ENCODE measurements at places on chromosomes 16 and 17.

GRCh38 chr17:1071103-1071825 lies 74.3 kb downstream of the TIMM22 start:
- DNase-seq, result no peak

GRCh38 chr16:3465911-3466584 lies 22.6 kb downstream of the NAA60 start:
- DNase-seq, result no peak

DNA sequence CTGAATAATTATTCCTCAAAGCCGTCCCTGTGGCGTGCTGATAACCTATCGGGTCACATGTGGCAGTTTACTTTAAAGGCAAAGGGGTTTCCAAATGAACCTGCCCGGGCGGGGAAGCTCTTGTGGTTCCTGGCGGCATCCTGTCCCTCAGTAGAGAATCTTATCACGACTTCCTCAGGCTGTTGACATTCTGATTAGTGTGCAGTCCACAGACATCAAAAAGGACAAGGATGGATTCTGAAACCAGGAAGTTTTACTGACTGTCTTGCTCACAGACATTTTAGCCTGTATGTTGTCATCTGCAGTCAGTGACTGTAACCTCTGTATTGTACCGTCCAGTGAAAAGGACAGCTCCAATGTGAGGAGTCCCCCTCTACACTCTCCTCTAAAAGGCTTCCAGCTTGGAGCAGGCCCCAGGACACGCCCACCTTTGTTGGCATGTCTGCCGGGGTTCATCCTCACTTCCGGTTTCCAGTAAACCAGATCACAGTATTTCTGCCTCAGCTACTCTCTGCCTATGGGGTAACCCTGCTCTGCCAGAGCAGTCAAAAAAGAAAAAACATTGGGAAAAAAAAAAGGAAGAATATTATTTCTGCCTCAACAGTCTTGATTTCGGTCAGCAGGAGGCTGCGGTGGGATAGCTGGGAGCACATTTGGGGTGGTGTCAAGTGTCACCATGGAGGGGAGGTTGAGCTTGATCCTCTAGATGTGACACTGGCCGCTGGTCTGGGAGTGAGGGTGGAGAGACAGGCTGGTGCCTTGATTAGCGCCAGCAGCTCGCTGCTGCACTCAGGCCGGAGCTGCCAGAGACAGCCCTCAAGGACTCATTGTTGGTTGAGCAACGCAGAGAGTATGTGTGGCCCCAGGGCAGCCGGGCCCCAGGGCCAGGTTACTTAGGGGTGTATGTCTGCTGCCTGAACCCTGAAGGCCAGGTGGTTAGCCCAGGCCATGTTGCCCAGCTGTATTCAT lies 89.0 kb upstream of the DNAH17 start:
- no peak for DNase-seq

- DNase-seq, result no peak
Measured at GRCh38 chr16:595094-595528, 5.2 kb downstream of the RAB40C start.

- no peak for DNase-seq
Measured at GRCh38 chr17:17668775-17669579, 12.3 kb upstream of the RAI1 start.

GRCh38 chr16:28011971-28012445 lies 51.5 kb downstream of the GSG1L start:
- no peak for DNase-seq

DNA sequence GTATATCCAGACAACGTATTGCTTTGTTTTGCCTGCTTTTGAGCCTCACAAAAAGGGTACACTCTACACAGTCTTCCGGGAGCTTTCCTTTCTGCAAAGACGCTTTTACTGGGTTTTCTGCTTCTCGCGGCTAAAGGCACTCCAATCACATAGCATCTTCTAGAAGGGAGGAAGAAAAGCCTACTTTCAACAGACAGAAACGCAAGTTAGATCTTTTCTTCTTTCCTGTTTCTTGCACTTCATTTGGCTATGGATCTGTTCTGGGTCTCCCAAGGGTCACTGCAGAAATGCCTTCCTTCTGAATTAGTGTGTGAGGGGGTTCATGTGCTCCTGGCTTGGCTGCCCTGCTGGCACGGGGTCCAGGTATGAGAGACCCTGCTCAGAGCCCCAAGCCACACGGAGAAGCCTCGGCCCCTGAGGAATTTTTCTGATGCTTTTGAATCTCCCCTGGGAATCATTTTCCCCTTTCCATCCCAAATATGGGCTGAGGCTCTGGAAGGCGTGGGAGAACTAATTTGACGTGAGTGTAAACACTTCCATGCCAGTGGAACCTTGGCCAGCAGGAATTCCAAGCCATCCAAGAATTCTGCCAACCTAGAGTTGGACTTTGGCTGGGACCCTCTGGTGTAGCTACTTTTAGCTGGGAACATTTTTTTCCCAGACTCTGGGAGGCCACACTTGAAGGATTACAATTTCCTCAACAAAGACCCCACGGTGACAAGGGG lies 49.6 kb upstream of the NKD1 start:
- DNase-seq, result no peak

GRCh38 chr16:54370278-54371040 lies 83.9 kb upstream of the IRX3 start:
- DNase-seq, result no peak

GRCh38 chr17:34114174-34114573 lies 140.9 kb upstream of the CCL2 start:
- DNase-seq, result no peak

- DNase-seq, result peak; percentile 92
Measured at GRCh38 chr16:70251629-70252354, at the start of gene EXOSC6. Gene EXOSC6, minus strand, starts transcription at chr16:70251940. Its CDS starts 40 bp downstream, at chr16:70251900.

DNA sequence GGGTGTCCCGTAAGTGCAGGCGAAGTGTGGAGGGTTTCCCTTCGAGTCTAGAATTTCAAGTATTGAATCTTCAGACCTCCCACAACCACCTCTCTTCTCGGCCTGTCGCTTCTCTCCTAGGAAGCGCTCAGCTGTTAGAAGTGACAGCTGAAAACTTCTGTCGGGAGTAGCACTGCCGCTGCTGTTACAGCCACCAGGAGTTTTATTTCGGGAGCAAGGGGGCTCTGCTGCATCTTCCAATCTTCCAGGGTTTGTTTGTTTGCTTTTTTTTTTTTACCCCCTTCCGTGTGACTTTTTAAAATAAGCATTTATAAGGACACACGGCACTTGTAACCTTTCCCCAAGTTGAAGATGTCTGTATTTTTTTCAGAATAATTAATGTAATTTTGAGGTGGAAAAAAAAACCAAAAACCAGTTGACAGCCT lies 767 bp downstream of the RPS6KB1 start:
- no peak for DNase-seq

DNA sequence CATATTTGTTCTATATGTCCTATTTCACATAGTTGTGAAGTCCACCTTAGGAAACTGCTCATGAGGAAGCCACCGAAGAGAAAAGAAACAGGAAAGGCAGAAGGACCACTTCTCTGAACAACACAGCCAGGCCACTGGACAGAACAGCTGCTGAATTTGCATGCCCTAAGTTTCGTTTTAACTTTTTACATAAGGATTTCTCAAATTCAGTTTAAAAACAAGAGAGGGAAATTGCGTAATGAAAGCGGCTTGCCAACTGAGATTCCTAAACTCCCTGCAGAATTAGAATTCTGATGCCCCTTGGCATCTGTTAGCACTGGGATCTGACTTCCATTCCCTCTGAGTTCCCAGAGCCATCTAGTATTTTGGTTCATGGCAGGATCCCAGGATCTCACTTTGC lies 5.0 kb upstream of the CCL8 start:
- no peak for DNase-seq

DNA sequence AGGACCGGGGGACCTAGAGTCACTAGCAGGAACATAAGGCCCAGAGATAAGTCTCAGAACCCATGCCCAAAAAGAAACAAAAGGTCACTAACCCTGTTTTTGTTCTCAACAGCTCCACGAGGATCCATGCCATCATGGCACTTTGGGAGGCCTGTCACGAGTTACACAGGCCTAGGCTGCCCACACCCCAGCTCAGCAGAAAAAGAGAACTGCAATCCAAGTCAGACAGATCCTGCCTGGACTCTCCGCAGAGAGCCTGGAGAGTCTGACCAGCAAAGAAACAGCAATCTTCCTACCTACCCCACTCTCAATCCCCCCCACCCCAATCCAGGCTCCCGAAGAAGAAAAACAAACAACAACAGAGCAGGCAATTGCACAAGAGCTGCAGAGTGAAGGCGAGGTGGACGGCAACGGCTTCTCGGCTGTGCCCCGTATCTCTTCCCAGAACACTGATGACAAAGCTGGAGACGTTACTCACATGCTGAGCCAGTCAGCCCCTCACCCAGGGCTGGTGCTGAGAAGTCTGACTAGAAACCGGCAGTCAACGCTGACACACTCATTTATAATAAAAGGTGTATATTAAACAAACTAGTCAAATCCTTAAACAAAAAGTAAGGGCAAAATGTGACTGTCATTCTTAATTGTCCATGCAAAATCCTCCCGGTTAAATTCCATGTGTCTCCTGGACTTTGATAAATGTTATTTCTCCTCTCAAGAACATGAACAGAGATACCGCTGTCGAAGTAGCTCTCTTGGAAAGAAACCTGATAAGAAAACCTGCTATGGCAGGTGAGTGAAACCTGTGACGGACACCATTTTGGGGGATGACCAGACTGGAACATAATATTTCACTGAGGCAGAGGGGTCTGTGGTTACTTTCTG lies 89.3 kb downstream of the SMG6 start:
- DNase-seq, result peak; percentile 41

DNA sequence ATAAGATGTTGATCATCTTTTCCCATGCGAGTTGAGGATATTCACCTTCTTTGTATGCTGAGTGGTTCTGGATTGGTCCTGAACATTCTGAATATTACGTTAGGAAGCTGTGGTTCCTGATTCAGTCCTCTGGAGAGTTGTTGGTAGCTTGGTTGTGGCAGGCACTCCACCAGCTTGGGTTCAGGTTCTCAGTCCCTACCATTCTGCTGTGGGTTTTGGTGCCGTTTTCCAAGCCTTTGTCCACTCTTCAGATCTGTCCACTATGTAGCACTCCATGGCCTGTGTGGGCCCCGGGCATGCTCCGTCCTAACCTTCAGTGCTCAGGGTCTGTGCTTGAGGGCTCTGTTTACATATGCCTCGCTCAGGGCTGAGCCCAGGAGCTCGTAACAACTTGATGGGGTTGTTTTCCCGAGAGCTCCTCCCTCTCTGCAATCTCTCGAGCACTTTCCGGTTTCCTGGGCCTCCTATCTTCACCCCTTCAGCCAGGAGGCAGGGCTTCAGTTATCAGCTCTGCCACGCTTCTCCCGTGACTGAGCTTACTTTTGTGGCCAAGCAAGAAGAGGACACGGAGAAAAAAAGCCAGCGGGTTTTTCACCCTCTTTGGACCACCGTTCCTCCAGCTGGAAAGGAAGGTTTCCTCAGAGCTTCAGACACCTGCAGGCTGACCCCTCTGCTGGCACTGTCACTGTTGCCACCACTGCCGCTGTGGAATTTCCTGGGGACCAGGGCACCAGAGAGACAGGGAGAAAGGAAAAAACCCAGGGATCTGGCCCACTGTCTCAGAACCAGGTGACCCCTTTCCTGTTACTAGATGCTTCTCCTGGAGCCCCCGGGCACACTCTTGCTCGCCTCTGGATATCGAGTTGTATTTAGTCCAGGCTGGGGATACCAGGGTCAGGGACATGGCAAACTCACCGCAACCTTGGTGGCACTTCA lies 19.6 kb downstream of the KIAA0513 start:
- no peak for DNase-seq

- DNase-seq, result no peak
Measured at GRCh38 chr17:28907709-28908475, 5.0 kb upstream of the DHRS13 start.

GRCh38 chr17:67528751-67529436 lies 151.8 kb downstream of the PITPNC1 start:
- peak; percentile 84 for DNase-seq

GRCh38 chr16:79436885-79437284 lies 163.7 kb downstream of the MAF start:
- no peak for DNase-seq

DNA sequence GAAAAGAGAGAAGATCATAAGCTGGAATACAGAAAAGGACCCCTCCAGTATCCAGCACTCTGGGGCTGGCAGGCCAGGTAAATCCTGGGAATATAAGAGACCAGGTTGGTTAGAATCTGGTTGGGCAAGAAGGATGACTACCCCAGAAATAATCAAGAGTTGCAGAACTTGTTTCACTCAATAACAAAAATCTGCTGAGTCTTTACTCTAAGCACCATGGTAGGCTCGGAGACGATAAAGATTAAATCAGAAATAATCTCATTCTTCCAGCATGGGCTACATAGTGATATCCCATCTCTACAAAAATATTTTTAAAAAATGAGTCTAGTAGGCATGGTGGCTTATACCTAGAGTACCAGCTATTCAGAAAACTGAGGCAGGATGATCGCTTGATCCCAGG lies 138.0 kb upstream of the KCNJ16 start:
- DNase-seq, result no peak

- peak; percentile 21 for DNase-seq
Measured at GRCh38 chr16:85614338-85615013, 1.4 kb downstream of the GSE1 start.

- DNase-seq, result peak; percentile 48
Measured at GRCh38 chr17:13393841-13394710, 207.7 kb downstream of the HS3ST3A1 start.

DNA sequence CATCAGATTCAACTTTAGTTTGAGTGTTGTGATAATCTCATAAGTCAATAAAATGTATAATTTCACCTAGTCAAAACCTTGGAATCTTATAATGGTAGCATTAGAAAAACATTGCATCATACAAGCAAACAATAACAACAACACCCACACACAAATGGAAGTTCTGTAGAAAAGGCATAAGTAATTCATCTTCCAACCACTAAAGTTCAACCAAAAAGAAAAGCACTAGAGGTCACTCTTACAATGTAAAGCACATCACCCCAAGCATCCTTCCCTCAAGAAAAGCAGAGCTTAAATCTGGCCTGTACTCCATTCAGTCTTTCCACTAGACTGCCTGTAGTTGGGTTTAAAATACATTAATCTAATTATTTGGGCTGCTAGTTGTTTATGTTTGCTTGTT lies 1.8 kb downstream of the CNTNAP4 start:
- peak; percentile 5 for DNase-seq

DNA sequence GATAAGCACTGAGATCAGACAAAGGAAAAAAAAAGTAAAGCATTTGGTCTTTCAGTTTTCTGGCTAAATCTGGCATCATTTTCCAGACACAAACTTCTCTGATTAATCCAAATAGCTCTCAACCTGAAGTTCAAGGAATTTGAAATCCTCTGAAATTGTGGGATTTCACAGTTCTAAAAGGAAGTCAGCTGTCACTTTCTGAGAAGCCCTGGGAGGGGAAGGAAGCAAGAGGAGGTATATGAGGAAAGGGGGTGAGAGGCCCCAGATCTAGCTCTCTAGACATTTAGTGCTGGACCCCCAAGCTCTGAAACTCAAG lies 17.5 kb upstream of the HOXB9 start:
- DNase-seq, result no peak

- DNase-seq, result no peak
Measured at GRCh38 chr17:57532556-57532955, 212.5 kb downstream of the CCDC182 start.

DNA sequence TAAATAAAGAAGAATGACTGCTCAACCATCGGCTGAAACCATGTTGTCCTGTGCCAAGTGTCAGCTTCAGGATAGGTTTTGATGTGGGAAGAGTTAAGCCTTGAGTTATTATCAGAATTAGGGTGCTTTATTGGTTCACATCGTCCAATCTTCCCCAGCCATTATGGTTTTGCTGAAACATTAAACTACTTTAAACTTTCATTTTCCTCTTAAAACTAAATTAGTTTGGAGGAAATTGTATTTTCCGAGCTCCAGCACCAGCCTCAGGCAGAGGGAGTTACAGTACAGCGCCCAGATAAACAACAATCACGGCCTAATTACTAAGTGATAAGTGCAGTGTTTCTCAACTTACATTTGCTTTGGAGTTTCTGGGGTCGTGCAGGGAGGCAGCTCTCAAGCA lies 80.2 kb downstream of the TMEM114 start:
- no peak for DNase-seq
